A549 treated with GW870086 at 1 μM for 4 hours (cell line): ENCODE measurements at places on chromosomes 16 and 17. TPM values are rescaled to one million over a fixed set of nuclear protein-coding genes. Genes with fewer than 3 reads are reported as not detected.

Gene TP53TG3D
- 0.53 to 1.8 TPM (median 1.1 TPM) in 5 replicates for total RNA-seq

Gene LGALS9
- total RNA-seq = 1.5 to 2.6 TPM (median 1.6 TPM) in 5 replicates

Gene NPIPA8
- 0.55 to 1.8 TPM (median 1.0 TPM) in 5 replicates for total RNA-seq

Gene SPPL2C
- total RNA-seq = not detected in 5 replicates

Gene ADGRG1
- 152 to 222 TPM (median 191 TPM) in 5 replicates for total RNA-seq

Gene PYDC1
- total RNA-seq = not detected in 5 replicates

Gene CAPN15
- total RNA-seq = 44.2 to 76.6 TPM (median 71.4 TPM) in 5 replicates

Gene RTN4RL1
- total RNA-seq = 9.6 to 11.9 TPM (median 11.1 TPM) in 5 replicates

Gene CDT1
- 25.6 to 32.0 TPM (median 29.9 TPM) in 5 replicates for total RNA-seq

Gene RAB11FIP4
- total RNA-seq = 0.91 to 2.1 TPM (median 1.4 TPM) in 5 replicates

Gene TNFSF12
- 9.1 to 12.2 TPM (median 10.8 TPM) in 5 replicates for total RNA-seq

Gene FOXL1
- 0.83 to 2.3 TPM (median 0.97 TPM) in 5 replicates for total RNA-seq

Gene STUB1
- 86.9 to 131 TPM (median 117 TPM) in 5 replicates for total RNA-seq

Gene IGFBP4
- 2,204 to 2,821 TPM (median 2,655 TPM) in 5 replicates for total RNA-seq

Gene NSMCE1
- total RNA-seq = 55.8 to 64.7 TPM (median 58.7 TPM) in 5 replicates

Gene FOXN1
- total RNA-seq = 0.03 TPM in 2 of 5 replicates, not detected in the others

Gene SOX8
- total RNA-seq = 2.1 to 3.8 TPM (median 3.4 TPM) in 5 replicates

Gene RND2
- 0.07 to 0.29 TPM (median 0.17 TPM) in 5 replicates for total RNA-seq

Gene CCL18
- 0.19 TPM in 1 of 5 replicates, not detected in the others for total RNA-seq

Gene NUDT7
- 5.0 to 6.5 TPM (median 5.9 TPM) in 5 replicates for total RNA-seq

Gene OR1A1
- not detected in 5 replicates for total RNA-seq

Gene MILR1
- total RNA-seq = 0.87 to 1.9 TPM (median 1.6 TPM) in 5 replicates

Gene NUP93
- total RNA-seq = 89.1 to 104 TPM (median 98.0 TPM) in 5 replicates

Gene KRT40
- not detected in 5 replicates for total RNA-seq

Gene PRAC2
- total RNA-seq = not detected in 5 replicates

Gene SULT1A2
- 0.15 to 0.18 TPM (median 0.16 TPM) in 3 of 5 replicates, not detected in the others for total RNA-seq

Gene CIBAR2
- not detected in 5 replicates for total RNA-seq

Gene EPN2
- total RNA-seq = 44.1 to 70.9 TPM (median 51.6 TPM) in 5 replicates

Gene CEP295NL
- 0.15 to 0.57 TPM (median 0.34 TPM) in 5 replicates for total RNA-seq

Gene TNRC6C
- 1.3 to 2.6 TPM (median 1.8 TPM) in 5 replicates for total RNA-seq

Gene GPT2
- total RNA-seq = 8.2 to 12.7 TPM (median 11.4 TPM) in 5 replicates

Gene TAC4
- total RNA-seq = not detected in 5 replicates

Gene TBX4
- 0.09 to 0.38 TPM (median 0.19 TPM) in 5 replicates for total RNA-seq

Gene IRX3
- 5.0 to 6.5 TPM (median 5.2 TPM) in 5 replicates for total RNA-seq

Gene ODAD4
- 0.98 to 1.6 TPM (median 1.3 TPM) in 5 replicates for total RNA-seq

Gene KRT13
- total RNA-seq = 0.24 to 0.87 TPM (median 0.39 TPM) in 5 replicates

Gene KIF2B
- not detected in 5 replicates for total RNA-seq

Gene SULT1A1
- total RNA-seq = 4.7 to 6.1 TPM (median 5.4 TPM) in 5 replicates

Gene SHISA9
- total RNA-seq = 0.03 to 0.13 TPM in 2 of 5 replicates, not detected in the others

Gene HP
- 0.11 TPM in 1 of 5 replicates, not detected in the others for total RNA-seq

Gene GRAPL
- 0.15 to 0.31 TPM in 2 of 5 replicates, not detected in the others for total RNA-seq

Gene MMP25
- 0.81 to 1.2 TPM (median 0.90 TPM) in 5 replicates for total RNA-seq

Gene XYLT2
- 18.1 to 24.4 TPM (median 22.6 TPM) in 5 replicates for total RNA-seq

Gene ENPP7
- not detected in 5 replicates for total RNA-seq

Gene C17orf50
- 0.14 to 0.48 TPM (median 0.30 TPM) in 5 replicates for total RNA-seq
